ENCODE measurements at places on chromosomes 4 and X.

GRCh38 chr4:8507196-8507570 is 66.6 kb downstream of the TRMT44 start:
- DNase-seq, result no peak

DNA sequence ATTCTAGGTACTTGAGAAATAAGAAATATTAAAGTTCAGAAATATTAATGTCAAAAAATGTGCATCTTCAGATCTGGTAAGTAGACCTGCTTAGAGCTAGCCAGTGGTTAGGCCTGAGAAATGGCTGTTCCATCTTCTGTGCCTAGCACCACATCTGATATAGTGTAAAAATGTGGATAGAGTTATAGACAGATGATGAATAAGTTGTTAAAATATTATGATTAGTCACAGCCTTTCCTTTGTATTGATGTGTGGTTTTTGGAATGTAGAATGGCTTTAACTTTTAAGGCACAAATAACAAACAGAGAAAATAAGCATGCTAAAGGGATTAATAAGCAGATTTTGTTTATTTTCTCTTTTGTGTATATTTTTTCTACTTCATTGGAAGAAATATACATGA is 133.5 kb upstream of the NUDT6 start:
- DNase-seq, result no peak

- no peak for DNase-seq
Measured at GRCh38 chr4:181350615-181351415, 892.4 kb upstream of the TENM3 start.

GRCh38 chr4:83335701-83336100 is 1.1 kb upstream of the HPSE start:
- DNase-seq, result no peak

GRCh38 chr4:130689181-130689580 is 1593.2 kb downstream of the C4orf33 start:
- no peak for DNase-seq

DNA sequence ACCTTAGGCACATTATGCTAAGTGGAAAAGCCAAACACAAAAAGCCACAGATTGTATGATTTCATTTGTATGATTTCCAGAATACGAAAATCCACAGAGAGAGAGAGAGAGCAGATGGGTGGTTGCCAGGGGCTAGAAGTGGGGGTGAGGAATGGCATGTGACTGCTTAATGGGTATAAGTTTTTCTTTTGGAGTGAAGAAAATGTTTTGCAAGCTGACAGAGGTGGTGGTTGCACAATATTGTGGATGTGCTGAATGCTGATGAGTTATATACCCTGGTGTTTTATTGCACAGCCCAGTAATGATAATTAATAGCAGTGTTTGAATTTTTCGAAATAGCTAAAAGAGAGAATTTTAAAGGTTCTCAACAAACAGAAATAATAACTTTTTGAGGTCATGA is 386.1 kb upstream of the HS3ST1 start:
- no peak for DNase-seq

DNA sequence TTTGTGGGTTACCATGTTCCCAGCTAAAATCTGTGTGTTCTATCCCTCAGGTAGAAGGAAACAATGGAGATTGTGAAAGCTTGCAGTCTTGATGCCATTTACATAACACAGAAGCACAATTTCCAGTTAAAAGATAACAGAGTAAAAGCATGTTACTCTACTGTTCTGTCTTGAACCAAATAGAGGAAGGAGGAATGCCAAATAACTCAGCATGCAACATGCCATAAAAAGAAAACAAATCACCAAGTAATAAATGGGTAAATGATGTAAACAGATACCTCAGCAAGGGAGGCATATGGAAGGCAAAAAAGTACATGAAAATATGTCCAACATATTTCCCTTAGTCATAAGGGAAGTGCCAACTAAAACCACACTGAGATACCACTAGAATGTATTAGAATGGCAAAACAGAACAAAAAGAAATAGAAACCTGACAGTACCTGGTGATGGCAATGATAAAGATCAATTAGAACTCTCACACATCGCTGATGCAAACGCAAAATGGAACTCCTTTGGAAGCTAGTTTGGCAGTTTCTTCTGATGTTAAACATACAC is 502.6 kb upstream of the HS3ST1 start:
- no peak for DNase-seq

DNA sequence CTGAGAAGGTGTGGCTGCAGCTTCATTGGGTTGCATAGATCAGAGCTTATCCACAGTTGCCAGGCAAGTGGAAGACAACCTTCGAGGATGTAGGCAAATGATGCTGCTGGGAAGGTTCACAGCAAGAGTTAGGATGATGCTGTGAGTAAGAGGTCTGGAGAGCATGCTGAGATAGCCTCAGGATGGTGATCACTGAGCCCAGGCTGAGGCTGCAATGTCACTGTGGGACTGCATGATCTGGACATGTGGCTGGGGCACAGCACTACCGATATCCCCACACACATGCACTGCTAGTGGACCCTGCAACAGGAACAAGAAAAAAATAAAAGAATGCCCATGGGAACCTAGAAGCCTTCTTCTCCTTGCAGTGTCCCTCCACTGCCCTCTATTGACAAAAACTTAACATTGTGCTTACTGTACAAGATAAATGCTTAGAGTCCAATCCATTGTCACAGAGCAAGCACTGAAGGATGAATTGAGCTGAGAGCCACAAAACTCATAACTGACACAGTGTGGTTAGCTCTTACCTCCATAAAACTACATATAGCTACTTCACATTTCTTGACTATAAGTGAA is 105.6 kb downstream of the CNKSR2 start:
- peak; percentile 14 for DNase-seq

- DNase-seq, result no peak
Measured at GRCh38 chr4:109622626-109623025, 62.6 kb downstream of the MCUB start.

GRCh38 chr4:8334786-8335460 is 65.4 kb downstream of the HTRA3 start:
- no peak for DNase-seq

DNA sequence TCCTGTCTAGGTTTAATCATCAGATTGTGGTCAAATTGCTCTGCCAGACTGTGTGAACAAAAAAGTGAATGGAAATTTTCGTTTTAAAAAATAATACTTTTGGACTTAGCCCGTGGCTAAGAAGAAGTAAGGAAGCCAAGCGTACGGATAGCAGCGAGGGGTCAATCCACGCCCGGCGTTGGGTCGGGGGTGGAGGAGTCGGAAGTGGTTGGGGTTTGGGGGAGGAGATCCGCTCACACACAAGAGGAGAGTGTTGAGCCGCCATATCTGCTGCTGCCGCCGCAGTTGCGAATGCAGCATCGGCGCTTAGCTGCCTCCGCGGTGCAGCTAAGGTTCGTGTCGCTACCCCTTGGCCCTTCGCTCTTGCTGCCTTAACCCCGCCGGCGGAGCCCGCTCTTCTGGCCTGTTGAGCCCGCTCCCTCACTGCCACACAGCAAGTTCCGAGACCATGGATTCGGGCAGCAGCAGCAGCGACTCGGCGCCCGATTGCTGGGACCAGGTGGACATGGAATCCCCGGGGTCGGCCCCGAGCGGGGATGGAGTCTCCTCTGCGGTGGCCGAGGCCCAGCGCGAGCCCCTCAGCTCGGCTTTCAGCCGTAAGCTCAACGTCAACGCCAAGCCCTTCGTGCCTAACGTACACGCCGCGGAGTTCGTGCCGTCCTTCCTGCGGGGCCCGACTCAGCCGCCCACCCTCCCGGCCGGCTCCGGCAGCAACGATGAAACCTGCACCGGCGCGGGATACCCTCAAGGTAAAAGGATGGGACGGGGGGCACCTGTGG is at the start of gene GSPT2:
GSPT2 (plus strand) TSS at position 264 of the 779 bp plus-strand sequence; CDS start at position 449, 185 bp downstream.
- peak; percentile 18 for DNase-seq

DNA sequence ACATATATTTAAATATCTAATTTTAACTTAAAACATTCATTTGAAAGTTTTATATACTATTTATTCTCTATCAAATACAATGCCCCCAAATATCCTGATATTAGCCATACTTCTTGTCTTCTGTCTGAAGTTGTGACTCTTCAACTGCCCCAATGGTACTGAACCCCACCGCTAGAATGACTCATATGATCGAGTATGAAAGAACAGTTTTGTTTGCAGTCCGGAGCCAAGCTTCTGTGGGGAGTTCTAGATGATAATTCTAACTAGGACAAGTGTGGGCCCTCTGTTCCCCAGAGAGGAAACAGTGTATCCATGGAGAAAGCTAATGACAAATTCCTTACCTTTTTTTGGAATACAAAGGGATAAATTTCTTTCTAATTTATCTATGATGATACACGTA is 24.7 kb upstream of the CT47A1 start:
- no peak for DNase-seq

DNA sequence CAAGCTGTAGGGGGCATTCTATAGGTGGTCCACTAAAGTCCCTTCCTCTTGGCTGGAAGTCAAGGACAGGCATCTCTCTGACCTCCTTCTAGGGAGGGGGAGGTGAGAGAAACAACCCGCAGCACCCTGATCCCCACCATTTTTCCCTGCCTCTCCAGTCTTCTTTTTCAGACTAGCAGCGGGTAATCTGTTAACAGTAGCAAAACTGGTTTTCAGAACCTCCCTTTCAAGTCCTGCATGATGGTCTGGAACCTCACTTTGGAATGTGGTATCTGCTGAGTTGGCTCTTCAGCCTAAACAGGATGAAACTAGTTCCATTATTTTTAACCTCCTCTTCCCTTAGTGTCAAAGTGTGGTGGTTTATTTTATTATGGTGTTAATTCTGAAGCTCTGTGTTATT is 196.0 kb downstream of the NWD2 start:
- DNase-seq, result no peak

GRCh38 chr4:149095811-149096210 is 653.6 kb upstream of the NR3C2 start:
- no peak for DNase-seq

GRCh38 chr4:121676345-121677075 is 20.3 kb downstream of the ANXA5 start:
- DNase-seq, result no peak

- no peak for DNase-seq
Measured at GRCh38 chrX:30822068-30822681, 66.9 kb downstream of the TAB3 start.

DNA sequence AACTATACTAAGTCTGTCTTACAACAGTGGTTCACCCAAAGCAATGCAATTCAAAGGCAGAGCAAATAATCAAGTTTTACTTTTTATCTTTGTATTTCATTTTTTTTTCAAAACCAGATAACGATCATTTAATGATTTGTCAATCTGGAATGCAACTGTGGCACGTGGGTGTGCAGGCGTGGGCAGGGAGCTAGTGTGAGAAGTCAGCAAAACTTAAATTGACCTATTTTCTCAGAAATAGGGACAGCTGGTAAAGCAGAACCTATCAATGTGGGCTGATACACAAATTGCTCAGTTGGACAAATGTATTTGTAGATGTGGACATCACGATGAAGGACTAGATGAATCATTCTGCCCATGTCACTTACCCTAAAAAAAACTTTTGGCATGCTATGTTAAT is 105.6 kb downstream of the CBLL2 start:
- no peak for DNase-seq

GRCh38 chrX:122703762-122704161 is 480.3 kb upstream of the GRIA3 start:
- DNase-seq, result no peak

- DNase-seq, result no peak
Measured at GRCh38 chr4:96139251-96139929, 299.5 kb downstream of the PDHA2 start.

DNA sequence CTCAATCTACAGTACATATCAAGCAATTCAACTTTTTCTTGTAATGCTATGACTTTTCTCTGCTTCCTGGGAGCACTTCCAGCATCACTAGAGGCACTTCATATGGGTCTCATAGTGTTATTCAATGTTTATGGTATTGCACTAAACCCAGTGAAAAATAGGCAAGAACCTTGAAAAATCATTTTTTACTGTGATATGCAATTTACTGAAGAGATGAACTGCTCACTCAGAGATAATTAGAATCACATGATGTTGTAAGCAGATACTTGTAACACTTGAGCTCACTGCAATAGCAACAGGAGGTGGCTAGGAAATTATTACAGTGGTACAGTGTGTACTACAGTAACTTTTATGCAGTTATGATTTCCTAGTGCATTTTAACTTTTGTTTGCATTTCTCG is 93.3 kb downstream of the RASGEF1B start:
- DNase-seq, result no peak

GRCh38 chr4:7582313-7583097 is 147.8 kb upstream of the PSAPL1 start:
- no peak for DNase-seq

GRCh38 chr4:76365636-76366035 is 55.3 kb downstream of the CCDC158 start:
- DNase-seq, result no peak

- DNase-seq, result no peak
Measured at GRCh38 chr4:45284400-45285085, 558.2 kb upstream of the GNPDA2 start.

- no peak for DNase-seq
Measured at GRCh38 chrX:111168314-111168713, 72.3 kb downstream of the PAK3 start.

DNA sequence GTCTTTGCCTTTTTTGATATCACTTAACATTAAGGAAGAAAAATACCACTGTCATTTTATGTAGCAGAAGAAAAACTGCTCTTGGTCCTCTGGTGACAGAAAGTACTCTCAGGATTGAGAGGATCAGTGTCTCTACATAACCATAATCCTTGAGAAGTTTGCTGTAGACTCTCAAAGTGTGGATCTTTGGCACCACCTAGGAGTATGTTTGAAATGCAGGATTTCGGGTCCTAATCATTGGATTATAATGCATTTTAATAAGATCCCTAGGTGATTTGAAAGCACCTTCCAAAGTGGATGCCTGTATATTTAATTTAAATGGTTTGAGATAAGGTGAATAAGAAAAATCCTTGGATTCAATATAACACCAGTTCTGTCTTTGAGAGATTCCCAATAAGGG is 23.2 kb downstream of the MOB1B start:
- DNase-seq, result no peak

GRCh38 chr4:18389115-18389514 is 367.6 kb upstream of the LCORL start:
- no peak for DNase-seq

DNA sequence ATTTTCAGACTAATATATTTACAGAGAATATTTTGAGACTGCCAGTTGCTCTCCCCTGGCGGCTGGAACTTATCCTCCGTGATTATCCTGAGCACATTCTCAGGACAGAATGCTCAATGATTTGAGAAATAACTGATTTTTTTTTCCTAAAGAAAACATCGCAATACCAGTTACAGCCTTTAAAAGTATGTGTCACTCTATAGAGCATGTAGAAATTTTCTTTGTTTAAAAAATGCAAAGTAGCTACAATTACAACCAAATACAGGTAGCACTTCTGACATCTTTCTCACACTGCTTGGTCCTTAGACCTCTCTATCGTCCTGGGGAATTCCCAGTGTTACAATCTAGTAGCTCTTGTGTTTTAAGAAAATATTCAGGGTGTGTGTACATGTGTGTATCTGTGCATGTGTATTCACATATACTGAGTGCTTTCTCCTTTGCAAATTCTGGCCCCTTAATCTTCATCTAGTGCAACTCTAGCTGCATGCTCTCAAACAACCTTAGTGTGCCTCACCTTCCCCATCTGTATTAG is 13.8 kb downstream of the APBB2 start:
- no peak for DNase-seq

DNA sequence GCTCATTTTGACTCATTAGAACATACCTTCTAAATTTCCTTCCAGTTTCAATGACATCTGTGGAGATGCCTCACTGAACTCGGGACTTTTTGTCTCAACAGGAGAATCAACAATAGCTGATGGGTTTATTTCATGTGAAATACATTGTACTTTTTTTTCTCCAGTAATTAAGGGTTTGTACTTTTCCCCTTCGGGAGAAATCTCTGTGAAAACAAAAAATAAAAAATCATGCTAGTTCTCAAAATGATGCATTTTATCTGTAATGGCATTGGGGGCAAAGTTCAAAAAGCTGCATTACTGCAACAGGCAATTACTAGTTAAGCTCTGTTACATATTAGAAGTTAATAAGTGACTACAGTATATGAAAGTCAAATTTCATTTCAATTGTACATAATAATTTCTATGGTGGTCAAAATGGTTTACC is 167.3 kb upstream of the SH3RF1 start:
- no peak for DNase-seq
